Upper lobe of left lung (tissue), 6 donors: ENCODE measurements at places on chromosomes 13 and 19.

DNA sequence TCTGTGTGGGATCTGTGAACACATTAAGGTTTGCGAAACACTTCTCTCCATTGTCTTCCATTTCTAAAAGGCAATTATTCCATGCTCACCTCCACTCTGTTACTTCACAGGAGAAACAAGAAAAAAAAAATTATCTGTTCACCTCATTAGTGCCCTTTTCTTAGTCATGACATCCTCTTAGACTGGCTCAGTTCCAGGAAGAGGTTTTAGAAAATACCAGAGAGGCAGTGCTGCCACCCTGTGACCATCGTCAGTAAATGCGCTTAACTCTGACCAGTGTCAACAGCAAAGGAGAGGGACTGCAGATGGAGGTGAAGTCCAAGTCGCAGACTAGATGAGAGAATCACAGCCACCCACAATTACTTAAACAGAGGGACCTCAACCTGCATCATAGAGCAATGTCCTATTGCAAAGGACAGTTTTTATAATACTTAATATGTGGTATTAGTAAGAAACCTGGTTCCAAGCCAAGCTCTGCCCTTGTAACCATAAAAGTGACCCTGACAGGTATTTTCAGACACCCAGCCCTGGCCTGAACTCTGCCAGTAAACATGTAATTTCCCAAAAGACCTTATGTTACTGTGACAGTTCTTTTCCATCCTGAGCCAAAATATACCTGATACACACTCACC is 19.4 kb downstream of the CEACAM21 start:
- peak; percentile 62 for DNase-seq

GRCh38 chr19:17949956-17950309 is 17.0 kb upstream of the KCNN1 start:
- DNase-seq, result no peak

DNA sequence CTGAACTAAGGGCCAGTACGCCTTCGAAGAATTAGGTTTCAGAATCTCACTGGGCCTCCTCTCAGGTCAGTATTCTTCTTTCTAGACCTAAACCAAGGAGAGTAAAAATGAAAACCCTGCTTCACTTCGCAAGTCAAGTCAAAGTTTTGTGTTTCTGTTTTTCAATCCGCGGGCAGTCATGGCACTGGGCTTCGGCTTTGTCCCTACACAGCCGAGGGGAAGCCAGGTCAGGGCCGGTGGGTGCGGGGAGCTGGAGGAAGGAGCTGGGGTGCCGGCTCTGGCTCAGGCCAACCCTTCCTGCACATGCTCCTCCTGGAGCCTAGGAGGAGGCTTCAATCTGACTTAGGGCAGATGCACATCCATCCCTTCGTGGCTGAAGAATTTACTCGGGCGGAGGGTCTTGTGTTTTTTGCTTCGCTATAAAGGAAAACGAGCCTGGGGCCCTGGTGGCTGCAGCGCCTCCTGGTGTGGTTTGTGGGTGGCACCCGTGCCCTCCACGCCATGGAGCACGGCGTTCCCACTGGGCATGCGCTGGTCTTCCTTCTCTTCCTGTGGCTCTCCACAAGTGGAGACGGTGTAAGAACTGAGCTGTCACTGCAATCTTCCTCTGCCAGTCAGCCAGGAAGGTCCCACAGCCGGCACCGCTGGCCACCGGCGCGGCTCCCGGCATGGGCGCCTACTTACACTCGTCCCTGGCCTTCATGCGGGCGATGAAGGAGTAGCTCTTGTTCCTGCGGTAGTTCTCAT is 22.5 kb downstream of the C19orf44 start:
- no peak for DNase-seq

DNA sequence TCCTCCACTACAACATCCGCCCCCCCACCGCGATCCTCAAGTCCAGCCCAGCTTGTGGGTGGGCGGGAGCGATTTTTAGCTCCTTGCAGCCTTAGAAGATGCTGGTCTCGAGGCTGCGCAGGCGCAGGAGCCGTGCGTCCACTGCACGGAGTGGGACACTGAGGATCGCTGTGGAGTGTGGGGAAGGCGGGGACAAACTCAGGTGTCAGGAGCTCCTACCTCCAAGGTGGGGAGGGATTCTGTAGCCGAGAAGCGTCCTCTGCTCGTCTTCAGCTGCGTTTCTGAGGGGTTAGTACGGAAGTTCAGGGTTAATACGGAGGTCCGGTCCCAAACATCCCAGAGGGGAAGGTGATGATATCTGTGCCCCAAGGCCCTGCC is at the start of gene RTBDN:
RTBDN (minus strand) TSS at position 14 of the 378 bp plus-strand sequence. CDS start 4,600 bp downstream, outside the sequence.
- no peak for DNase-seq

GRCh38 chr19:33235269-33235995 is 9.8 kb upstream of the SLC7A10 start:
- peak; percentile 73 for DNase-seq
